ENCODE measurements at places on chromosomes 1 and 21.

GRCh38 chr1:71502006-71502405 lies 421.2 kb upstream of the ZRANB2 start:
- DNase-seq: no peak

DNA sequence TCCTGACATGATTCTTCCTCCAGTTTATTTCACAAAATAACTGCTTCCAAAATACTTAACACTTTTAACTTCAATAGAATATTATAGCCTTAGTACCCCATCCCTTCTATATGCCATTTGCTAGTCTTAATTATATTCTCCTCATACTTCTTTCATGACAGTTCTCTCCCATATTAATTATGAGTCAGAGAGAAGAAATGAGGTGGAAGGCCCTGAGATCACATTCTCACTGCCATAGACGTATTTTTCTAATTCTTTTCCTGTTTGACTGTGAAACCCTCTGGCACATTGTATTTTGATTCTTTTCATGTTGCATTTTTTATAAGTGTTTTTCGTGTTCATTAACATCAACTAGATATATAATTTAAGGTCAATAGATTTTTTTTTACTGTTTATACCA lies 88.4 kb downstream of the GTF2B start:
- no peak for DNase-seq

GRCh38 chr1:27519331-27520258 lies 29.6 kb upstream of the WASF2 start:
- DNase-seq: no peak

- DNase-seq: no peak
Observed at GRCh38 chr1:113811156-113811887, 954 bp downstream of the RSBN1 start.

GRCh38 chr21:15277466-15277865 lies 212.7 kb upstream of the NRIP1 start:
- no peak for DNase-seq

DNA sequence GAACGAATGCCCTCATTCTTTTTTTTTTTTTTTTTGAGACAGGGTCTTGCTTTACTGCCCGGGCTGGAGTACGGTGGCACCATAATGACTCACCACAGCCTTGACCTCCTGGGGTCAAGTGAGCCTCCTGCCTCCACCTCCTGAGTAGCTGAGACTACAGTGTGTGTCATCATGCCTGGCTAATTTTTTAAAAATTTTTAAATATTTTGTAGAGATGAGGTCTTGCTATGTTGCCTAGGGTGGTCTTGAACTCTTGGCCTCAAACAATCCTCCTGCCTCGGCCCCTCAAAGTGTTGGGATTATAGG lies 69.4 kb downstream of the ALG14 start:
- no peak for DNase-seq

DNA sequence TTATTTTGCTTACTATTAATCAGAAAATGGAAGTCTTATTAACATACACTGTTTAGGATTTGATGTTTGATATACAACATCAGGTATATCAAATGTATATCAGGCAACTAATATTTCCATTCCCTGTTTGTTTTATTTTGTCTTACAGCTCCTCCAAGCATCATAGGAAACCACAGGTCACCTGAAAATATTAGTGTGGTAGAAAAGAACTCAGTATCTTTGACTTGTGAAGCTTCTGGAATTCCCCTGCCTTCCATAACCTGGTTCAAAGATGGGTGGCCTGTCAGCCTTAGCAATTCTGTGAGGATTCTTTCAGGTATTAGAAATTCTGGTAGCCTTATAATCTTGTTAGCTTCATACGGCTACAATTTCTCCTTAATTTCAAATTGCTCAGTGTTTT lies 318.0 kb downstream of the TPR start:
- DNase-seq: no peak

DNA sequence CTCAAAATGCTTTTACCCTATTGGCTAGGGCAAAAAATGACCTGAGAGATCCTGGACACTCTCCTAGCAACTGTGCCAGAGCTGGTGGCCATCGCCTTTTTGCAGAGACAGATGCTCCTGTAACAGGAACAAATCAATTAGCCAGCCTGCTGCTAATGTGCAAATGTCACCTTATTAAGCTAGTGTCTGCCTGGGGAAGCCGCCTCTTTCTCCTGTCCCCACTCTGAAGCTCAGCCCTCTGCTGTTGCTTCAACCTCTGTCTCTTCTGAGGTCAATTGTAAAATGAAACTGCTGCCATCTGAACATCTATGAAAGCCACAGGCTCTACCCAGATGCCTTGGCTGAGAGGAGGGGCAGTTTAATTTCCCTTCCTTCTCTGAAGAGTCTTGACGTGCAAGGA lies 85.5 kb upstream of the CACNA1E start:
- DNase-seq: no peak

DNA sequence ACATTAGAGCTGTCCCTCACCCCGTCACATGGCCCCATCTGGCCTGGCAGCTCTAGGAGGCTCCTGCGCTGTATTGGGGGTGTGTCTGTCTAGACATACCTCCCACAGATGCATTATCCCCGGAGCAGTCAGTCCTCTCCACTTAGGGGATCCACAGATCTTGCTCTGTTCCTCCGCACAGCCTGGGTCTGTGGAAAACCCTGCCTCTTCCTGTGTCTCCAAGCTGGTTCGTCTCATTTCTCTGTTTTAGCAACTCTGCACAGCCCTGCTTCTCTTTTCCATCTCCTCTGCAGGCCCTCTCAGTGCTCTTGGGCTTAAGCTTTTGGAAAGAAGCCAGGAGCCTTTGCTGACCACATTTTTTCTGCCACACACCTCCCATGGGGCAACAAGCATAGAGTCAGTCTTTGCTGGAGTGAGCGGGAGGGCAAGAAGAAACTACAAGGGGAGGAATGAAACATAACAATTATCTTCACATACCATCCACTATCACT lies 241.5 kb downstream of the FOXD2 start:
- DNase-seq: no peak

DNA sequence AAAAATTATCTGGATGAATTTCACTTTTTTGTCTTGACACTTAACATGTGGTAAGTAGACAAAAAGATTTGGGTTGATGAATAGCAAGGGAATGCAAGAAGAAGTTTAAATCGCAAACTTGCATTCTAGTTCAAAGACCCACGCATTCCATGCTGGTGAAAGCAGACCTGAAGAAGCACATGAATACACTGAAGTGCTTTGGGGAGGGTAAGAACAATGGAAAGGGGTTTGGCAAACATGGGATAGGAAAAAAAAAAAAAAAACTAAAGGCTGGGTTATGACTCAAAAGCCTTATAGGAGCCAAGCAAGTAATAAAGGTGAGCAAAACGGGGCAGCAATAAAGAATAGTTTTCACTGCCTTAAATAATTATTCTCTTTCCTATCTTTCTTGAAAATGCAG lies 450.2 kb downstream of the LMO4 start:
- DNase-seq: no peak

GRCh38 chr1:101174722-101175121 lies 62.1 kb upstream of the S1PR1 start:
- no peak for DNase-seq

- DNase-seq: no peak
Observed at GRCh38 chr1:53550201-53550741, 91.1 kb downstream of the DMRTB1 start.

- DNase-seq: no peak
Observed at GRCh38 chr1:104121271-104121670, 371.6 kb downstream of the AMY1C start.

All from stimulated activated CD8-positive, alpha-beta memory T cell treated with anti-CD3 and anti-CD28 coated beads, Interleukin-15, amount 100 ng/mL, for 48 hours (primary cell).